ENCODE measurements at places on chromosomes 3 and 15.

GRCh38 chr15:34854232-34854631 is 58.9 kb upstream of the ACTC1 start:
- DNase-seq, result no peak

DNA sequence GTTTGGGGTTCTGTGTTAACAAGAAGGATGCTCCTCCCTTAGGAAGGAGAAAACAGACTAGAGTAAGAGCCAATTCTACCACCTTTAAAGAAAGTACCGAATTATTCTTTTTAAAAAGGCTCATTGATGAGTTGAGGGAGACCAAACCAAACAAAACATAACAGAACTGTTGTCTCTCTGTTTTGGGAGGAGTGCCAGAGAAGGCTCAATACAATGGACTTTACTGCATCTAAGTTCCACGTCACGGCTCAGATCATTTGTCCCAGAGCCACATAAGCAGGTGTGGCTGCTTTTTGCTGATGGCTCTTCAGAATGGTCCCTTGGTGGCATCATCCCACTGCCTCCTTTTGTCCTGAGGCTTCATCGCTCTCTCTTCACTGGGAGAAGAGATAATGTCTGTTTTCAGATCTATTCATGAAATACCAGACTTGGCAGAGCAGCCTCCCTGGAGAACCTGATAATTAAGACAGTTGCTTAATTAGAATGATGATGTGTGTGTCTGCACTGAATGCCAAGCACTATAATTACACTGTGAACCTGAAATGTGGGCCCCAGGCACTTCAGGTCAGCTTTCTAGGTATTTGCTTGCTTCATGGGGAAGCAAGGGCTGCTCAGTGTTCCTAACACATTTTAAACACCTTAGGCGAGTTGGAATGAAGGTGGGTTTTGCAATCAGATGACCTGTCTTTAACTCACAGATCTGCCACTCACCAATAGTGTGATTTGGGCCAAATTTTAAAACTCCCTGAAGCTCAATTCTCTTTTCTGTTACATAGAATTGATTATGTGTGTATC is 335.2 kb upstream of the MCTP2 start:
- no peak for DNase-seq

- peak; percentile 79 for DNase-seq
These were observed 36.0 kb downstream of the TM2D3 start for GRCh38 chr15:101615986-101616848.

- no peak for DNase-seq
These were observed 34.1 kb downstream of the SHC4 start for GRCh38 chr15:48929661-48930060.

DNA sequence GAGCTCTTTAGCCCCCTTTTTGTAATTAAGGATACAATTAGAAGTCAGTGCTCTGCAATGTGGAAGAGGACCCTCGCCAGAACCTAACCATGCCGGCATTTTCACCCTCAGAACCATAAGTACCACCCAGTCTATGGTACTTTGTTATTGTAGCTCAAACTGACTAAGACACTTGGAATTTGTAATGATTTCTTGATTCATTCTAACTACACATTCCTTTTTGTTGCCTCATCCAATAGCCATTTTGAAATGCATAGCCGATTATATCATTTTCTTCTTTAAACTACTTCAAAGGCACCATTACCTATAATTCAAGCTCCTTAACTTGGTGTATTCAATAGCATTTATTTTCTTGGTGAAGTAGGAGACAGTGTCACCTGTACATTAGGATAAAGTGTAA is 61.4 kb downstream of the GLB1 start:
- no peak for DNase-seq

GRCh38 chr3:45873638-45874037 is 12.7 kb upstream of the CCR9 start:
- DNase-seq, result no peak

DNA sequence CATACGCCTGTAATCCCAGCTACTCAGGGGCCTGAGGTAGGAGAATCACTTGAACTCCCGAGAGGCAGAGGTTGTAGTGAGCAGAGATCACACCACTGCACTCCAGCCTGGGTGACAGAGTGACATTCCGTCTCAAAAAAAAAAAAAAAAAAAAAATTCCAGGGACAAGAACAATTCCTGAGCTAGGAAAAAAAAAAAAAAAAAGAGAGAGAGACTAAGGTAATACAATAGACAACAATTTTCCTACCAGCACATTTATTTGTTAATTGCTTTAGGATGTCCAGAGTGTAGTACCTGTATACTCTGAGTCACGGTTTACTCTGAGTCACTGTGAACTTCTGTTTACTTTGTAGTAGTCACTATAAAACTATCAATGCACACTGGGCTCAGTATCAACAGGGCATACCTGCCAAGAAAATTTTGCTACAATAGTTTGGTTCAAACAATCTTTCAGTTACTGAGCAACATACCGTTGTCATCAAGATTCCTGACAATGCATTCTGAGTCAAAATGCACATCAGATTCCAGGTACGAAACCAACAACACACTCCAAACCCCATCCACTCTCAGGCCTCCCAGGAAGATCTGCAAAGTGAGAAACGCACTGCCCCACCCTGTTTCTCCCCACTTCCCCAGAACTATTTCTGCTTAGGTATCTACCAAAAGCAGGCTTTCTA is 28.3 kb downstream of the IGF2BP2 start:
- DNase-seq, result no peak

GRCh38 chr3:94158512-94158911 is 95.7 kb downstream of the NSUN3 start:
- DNase-seq, result no peak

- no peak for DNase-seq
These were observed 28.5 kb downstream of the DNAJC13 start for GRCh38 chr3:132445817-132446216.

GRCh38 chr15:72096796-72097195 is 21.2 kb downstream of the MYO9A start:
- DNase-seq, result no peak

GRCh38 chr3:168709073-168709472 is 613.3 kb upstream of the GOLIM4 start:
- no peak for DNase-seq

GRCh38 chr3:132657869-132658747 is 1.5 kb downstream of the ACAD11 start:
- no peak for DNase-seq

- DNase-seq, result no peak
These were observed 21.6 kb downstream of the IFT122 start for GRCh38 chr3:129461461-129462146.

GRCh38 chr15:27268923-27269322 is 297.9 kb downstream of the GABRG3 start:
- DNase-seq, result no peak

GRCh38 chr3:52521881-52522650 is 11.6 kb downstream of the NT5DC2 start:
- no peak for DNase-seq

DNA sequence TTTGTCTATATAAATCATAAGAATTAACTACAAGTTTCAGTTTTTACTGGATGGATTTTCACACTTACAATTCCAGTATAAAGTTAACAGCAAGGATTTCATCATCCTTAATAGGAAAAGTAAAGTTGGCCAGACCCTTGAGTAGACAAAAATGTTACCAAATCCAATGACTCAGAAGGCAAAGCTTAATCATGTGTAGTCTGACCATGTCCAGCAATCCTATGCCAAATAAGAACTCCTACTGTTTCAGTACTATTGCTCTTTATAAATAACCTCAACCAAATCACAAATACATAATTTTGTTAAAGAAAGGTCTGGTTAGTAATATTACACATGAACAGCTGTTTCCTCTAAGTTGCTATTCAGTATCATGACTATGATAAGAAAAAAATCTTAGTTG is 35.0 kb downstream of the PLOD2 start:
- no peak for DNase-seq

DNA sequence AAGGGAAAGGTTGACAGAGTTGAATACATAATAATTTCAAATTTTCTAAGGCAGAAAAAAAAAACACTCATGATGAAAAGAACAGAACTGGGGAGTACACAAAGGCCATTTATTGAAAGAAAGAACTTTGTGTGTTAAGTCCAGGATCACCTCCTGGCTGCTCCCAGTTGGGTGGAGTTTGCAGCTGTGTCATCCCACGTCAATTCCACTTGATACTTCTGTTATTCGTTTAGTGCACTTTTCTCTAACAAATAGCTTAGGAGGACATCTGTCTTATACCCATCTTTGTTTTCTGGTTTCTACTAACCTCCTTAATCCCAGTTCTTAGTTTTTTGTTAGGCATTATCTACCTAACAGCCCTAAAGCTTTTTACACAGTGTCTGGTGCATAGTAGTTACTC is 44.7 kb downstream of the SGO1 start:
- no peak for DNase-seq

DNA sequence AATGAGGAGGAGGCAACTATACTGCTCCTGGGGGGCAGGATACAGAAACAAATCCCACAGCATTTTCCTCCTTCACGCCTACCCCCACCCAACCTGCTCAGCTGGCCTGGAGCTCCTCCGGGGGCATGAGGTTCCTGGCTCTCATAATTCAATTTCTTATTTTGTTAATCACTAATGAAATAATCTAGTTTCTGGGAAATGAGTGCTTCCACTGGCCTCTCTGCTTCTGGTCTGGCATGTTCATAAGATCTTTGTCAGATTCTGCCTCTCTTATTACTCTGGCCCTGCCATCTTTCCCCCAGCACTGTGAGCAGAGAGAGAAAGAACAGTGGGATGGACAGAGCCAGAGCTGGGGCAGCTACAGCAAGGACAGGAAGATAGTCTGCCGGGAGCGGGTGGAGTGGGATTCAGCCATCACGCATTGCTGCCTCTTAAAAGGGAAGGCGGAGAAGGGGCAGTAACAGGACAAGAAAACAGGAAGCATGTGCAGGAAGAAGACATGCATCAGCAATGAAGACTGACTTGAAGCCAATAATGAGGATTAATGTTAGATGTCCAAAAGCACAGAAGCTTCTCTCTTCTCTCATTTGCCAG is 13.6 kb downstream of the RPAP1 start:
- no peak for DNase-seq

DNA sequence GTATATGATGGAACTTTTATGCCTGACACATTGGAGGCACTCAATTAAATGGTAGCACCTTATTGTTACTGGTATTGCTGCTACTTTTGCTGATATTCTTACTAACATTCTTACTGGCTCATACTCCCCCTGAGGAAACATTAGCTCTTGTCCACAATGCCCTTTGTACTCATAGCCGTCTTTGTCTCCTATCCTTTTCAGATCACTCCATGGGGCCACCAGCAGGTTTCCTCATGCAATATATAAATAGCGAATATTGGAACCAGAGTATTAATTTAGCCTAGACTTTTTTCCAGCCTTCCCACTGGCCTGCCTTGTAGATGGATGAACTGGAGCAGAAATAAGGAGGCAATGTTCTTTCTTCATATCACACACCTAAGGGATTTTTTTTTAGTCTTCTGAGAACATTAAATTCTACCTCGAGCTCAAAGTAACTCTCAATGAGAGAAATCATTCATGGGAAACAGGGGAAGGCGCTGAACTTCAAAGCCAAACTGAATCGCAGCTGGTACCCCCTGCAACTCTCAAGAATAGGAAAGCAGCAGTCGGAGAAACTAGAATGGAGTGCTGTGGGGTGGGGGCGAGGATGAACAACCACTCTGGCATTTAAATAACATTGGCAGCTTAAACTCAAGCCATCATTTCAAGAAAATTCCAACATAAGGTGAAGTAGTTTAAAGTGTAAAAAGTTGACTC is 300.3 kb downstream of the TAFA4 start:
- no peak for DNase-seq

GRCh38 chr3:178181088-178181487 is 355.1 kb upstream of the KCNMB2 start:
- no peak for DNase-seq

DNA sequence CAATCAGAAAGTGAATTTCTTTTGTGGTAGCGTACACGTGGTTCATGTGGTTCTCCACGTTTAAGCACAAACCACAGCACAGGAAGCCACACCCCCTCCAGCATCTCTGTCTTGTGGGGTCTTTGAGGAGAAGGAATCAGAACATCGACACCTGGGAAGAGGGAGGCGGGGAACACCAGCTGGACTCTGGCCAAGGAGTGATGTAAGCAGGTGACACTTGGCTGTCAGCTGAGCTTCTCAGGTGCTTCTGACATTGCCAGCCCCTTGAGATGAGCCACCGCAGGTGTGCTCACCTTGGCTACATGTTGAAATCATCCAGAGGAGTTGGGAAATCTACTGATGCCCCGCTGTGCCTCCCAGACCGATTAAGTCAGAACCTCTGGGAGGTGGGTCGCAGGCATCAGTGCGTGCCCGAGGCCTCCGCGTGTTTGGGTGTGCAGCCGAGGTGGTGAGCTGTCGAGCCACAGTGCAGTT is 85.0 kb downstream of the FAM81A start:
- no peak for DNase-seq

DNA sequence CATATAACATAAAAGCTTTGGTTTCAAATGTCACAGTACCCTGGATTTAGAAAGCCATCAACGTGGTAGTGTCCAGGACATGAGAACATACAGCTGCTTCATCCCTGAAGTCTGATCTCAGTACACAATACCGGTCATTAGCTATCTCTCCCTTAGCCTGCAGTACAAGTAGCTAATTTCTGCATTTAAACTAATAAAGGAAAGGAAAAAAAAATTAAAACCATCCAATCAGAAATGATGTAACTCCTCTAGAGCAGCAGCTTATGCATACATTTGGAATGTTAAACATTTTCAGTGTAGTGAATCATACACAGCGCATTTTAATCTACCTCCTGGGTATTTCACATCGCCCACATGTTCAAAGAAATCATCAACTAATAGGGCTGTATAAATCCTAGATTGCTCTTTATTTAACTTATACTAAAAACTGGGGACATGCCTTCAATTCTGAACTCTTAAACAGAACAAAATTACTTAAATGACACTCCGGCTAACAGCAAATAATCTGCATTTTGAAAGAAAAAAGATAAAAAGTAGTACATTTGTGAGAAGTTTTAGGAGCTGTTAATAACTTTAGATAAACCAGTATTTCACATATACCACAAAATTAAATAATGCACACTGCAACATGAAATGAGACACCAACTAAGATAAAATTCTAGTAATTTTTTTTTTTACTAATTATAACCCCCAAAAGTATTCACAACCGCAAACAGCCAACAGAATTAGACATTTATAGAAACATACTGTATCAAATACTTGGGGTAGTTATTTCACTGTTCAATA is 3.7 kb downstream of the IGF2BP2 start:
- peak; percentile 31 for DNase-seq

DNA sequence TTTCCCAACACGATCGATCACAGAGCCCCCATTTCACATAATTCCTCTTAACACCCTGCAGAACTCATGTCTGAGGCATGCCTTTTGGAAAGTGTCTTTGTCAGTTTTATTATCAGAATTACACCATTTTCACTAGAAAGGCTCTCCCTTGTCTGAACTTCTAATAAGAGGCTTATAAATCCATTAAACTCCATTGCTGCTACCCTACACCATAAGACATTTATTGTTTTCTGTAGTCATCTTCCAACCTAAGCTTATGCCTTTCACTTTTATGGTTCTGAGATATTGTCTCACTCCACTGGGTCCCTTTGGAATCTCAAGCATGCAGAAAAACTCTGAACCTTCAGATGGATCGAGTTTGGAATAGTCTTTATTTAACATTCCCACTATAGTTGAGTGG is 50.2 kb upstream of the TPM1 start:
- DNase-seq, result no peak

Measured in right kidney (tissue), 9 donors.